ENCODE measurements at places on chromosomes 7 and 10.

DNA sequence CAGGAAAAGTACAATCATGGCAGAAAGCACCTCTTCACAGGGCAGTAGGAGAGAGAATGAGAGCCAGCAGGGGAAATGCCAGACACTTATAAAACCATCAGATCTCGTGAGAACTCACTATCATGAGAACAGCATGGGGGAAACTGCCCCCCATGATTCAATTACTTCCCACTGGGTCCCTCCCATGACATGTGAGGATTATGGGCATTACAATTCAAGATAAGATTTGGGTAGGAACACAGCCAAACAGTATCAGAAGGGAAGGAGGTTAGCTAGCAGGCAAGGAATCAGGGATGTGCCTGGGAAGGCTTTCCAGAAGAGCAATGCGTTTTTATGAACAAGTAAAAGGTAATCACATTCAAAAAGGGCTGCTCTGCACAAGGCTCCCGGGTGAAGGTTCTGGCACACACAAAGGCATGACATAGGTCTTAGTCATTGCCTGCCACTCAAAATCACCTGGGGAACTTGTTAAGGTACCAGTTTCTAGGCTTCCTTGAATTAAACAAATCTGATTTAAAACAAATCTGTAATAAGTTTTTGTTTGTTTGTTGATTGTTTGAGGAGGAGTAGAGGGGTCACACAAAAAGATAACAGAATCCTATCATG lies 40.9 kb downstream of the BMPER start:
- DNase-seq, result no peak

DNA sequence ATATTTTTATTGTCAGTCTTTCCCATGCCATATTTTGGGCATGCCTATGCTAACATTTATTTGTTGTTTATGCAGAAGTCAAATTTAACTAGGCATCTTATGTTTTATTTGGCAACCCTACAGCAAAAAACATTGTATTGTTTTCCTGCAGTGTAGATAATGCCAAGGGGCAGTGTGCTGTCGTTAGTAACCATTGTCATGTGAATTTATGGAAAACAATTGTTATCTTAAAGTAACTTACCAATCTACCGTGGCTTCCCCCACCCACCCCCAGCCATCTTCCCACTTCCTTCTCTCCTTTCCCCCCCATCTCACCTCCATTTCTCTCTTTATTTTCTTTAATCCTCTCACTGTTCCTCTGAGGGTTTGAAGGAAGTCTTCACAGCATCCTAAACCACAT lies 370.5 kb downstream of the ACTR3B start:
- DNase-seq, result no peak

- DNase-seq, result peak; percentile 30
Measured at GRCh38 chr7:30682212-30683083, at the start of gene CRHR2. Gene CRHR2 (minus strand): TSS chr7:30682456. CDS start chr7:30682280, 176 bp downstream.

DNA sequence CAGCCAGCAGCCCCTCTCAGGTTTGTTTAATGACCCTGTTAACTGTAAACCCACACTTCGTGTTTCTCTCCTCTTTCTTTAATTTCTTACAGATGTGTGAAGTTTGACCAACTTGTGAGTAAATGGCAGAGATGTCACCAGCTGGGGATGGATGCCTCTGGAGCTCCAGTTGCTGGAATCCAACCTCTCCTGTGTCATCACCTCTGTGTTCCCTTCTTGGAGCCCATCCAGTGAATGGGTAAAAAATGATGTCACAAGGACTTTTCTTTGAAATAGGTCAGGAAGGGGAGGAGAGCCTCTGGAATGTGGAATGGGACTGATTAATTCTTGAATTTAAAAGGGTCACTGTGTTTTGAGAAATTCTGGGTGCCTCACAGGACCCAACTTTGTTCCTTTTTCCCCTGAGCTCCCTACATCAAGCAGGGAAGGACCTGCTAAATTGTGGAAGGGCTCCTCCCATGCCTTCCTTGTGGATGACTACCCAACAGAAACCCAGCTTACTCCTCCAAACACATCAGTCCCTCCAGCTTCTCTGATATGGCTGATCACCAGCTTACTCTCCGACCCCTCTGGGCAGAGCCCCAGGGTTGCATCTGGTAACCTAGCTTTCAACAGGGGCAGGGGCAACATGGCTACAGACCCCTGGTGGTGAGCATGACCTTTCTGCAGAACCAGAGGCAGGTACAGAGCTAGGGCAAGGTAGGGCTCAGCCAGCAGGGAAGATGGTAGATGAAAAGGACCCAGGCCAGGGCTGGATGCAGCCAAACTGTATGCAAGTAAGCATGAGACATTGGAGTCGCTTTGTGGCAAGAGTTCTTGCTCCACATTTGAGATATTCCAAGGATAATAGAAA lies 67.5 kb downstream of the STRA8 start:
- DNase-seq, result no peak

DNA sequence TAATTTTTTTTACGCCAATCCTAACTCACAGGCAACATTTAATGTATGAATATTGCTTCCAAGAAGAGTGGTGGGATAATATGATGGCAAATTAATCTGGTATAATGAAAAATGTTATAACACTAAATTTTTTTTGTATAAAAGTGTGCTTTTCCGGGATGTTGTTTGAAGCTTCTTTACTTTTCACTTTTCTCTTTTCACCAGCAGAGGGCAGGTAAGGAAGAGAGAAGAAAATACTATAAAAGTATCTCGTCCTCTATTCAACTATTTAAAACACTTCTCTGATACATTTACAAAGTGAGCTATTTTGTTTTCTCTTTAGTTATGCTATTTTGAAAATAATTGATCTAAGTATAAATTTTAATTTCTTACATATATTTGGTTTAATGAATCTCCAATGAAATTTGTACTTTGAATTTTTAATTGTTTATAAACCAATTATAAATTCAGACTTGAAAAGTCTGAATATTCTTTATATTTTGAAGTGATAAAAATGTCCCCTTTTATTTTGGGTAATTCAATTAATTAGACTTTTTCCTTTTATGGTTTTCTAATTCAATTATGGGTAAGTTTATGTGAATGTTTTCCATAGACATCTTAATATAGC lies 20.7 kb upstream of the CFTR start:
- no peak for DNase-seq

DNA sequence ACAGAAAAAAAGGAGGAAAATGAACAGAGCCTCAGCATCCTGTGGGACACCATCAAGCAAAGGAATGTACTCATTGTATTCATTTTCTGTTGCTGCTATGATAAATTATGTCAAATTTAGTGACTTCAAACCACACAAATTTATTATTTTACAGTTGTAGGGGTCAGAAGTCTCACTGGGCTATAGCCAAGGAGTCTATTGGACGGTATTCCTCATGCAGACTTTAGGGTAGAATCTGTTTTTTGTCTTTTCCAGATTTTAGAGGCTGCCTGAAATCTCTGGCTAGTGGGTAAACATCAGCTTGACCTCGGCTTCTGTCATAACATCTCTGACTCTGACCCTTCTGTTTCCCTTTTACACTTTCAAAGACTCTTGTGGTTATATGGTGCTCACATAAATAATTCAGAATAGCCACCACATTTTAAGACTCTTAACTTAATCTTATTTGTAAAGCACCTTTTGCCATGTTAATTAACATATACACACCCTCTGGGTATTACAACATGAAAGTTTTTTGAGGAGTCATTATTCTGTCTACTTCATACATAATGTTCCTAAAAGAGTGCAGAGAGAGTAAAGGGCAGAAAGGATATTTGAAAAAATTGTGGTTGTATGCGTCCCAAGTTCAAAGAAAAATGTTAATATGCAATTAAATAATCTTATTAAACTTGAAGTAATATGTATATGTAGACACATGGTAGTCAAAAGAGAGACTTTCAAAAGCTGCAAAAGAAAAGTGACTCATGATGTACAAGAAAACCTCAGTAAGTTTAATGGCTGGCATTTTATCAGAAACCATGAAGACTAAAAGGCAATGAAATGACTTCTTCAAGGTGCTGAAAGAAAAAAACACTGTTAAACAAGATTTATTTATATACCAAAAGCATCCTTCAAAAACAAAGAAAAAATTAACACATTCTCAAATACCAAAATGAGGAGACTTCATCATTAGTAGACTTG lies 70.8 kb upstream of the MEOX2 start:
- DNase-seq, result no peak

GRCh38 chr10:72736176-72736827 lies 44.4 kb downstream of the MCU start:
- no peak for DNase-seq

- peak; percentile 48 for DNase-seq
Measured at GRCh38 chr7:129225206-129225930, 538 bp downstream of the AHCYL2 start.

DNA sequence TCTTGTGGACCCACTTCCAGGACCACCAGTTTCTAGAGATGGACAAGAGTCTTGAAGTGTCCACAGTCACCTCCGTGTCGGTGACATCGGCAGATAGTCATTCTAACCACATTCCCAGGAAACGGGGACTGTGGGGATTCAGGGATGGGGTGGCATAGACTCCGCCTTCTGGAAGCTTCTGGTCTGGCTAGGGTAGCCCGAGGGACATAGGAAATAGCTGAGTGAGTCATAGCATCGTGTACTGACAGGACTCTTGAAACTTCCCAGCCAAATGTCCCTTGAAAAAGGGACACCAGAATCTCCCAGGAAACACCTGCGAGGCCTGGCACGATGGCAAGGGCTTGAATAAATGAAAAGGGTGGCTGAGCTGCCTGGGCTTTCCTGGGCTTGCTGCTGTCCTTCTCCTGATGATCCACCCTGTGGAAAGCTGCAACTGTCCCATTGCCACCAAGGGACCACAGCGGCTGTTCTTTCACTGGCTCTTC lies 84.1 kb upstream of the LRRC4 start:
- no peak for DNase-seq

DNA sequence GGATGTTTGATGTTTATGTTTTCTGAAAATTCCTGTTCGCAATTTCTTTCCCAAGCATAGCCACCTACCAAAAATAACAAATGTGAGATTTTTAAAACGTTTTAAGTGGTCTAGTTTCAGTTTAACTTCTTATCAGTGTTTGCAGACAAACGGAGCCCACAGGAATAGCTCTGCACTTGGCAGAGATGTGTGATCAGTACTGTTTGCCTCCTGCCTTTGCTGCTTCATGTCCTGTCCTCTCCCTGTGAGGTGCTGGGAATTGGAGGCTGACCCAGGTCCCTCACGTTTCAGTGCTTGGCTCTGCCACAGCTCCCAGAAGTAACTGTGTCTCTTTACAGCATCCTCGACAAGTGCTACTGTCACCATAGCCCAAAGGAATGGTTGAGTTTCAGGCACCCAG lies 1.2 kb downstream of the UCN3 start:
- no peak for DNase-seq

DNA sequence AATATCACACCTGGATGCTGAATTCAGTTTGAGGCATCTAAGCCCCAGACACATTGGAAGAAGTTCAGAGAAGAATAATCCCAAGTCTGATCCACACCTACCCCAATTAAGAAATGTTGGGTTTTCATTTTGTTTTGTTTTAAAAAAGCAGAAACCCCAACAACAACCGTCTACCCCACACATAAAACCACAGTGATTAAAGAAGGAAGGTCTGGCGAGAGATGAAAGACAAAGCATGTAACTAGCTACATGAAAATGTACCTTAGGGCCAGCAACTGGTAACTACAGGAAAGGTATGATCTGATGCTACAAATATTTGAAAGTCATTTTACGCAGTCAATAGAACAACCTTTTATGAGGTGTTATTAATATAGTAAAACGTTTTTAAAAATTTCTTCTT lies 1112.3 kb downstream of the GATA3 start:
- no peak for DNase-seq

- DNase-seq, result no peak
Measured at GRCh38 chr7:97513326-97513725, 218.6 kb upstream of the TAC1 start.

- no peak for DNase-seq
Measured at GRCh38 chr10:100989088-100989487, 1.7 kb downstream of the TWNK start.

GRCh38 chr7:64869912-64870562 lies 33.0 kb upstream of the ZNF273 start:
- no peak for DNase-seq

GRCh38 chr7:81068-81925 lies 111.1 kb upstream of the FAM20C start:
- no peak for DNase-seq

DNA sequence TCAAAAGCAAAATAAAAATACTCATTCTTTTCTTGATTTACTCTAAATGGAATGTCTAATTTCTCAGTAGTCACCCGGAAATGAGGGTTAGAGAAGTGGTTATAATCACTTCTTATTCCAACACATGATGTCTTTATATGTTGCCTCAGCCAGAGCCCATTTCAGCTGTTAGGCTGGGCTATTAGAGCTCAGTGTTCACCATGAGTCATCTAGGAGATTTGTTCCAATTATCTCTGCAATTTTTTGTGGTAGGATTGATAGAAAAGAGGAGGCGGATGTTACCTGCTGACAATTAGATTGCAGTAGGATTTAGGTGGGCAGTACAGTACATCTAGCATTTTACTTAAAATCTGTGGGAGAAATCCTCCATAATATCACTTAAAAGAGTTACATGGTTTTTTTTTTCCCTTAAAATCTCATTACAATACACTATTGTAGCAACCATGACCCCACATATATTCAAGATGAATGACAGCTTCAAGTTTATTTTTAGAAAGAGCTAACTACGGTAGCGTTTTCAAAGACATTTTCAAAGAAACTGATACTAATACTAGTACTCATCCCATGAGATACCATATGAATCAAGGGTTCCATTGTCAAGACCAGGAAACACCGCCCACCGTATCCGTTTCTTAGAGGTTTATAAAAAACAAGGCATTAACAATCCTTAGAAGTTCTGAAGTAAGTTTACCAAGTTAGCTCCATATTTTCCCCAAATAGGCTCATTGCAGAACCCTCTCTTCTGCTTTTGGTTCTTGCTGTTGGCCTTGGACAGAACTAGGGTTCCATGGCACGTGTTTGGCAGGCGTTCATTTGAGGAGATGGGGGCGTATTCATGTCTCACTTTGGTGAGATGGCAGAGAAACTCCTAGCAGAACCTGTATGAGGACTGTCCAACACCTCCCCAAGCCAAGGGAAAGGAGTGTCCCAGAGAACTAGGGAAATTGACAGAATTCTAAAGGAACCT lies 10.4 kb downstream of the CPA2 start:
- DNase-seq, result peak; percentile 34

DNA sequence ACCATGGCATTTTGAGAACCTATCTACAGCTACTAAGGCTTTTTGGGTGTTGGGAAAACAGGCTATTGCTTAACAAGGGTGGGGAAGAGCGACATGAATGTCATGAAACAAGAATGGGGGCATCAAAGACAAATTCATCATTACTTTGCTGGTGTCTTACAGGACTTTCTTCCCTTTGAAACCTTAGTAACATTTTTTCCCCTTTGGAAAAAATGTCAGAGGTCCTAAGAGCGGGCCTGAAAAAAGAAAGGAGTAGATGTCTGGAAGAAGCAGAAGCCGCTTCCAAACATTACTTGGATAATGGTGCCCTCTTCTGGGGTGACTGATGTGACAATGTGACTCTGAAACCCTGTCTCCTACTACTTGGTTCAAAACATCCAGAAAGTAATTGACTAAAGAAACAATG lies 3.8 kb upstream of the DDX50 start:
- DNase-seq, result peak; percentile 12
